Hindlimb muscle (tissue), 1 donor: ENCODE measurements at places on chromosomes 6 and 20.

DNA sequence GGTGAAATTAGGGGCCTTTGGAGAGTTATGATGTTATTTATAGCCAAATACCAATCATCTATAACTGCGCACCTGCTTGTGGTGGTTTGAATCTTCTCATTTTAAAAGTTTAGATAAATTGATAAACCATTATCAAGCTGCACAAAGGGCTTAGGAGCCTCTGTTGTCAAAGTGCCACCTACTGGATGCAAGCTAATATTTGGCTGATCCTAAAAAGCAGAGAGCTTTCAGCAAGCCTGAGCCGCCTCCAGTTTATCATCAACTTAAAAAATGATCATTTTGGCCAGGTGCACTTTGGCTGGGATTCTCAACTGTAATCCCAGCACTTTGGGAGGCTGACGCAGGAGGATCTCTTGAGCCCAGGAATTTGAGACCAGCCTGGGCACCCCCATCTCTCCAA lies 58.5 kb upstream of the ATXN1 start:
- no peak for DNase-seq

GRCh38 chr6:155219858-155220301 lies 43.9 kb upstream of the CLDN20 start:
- DNase-seq, result no peak

DNA sequence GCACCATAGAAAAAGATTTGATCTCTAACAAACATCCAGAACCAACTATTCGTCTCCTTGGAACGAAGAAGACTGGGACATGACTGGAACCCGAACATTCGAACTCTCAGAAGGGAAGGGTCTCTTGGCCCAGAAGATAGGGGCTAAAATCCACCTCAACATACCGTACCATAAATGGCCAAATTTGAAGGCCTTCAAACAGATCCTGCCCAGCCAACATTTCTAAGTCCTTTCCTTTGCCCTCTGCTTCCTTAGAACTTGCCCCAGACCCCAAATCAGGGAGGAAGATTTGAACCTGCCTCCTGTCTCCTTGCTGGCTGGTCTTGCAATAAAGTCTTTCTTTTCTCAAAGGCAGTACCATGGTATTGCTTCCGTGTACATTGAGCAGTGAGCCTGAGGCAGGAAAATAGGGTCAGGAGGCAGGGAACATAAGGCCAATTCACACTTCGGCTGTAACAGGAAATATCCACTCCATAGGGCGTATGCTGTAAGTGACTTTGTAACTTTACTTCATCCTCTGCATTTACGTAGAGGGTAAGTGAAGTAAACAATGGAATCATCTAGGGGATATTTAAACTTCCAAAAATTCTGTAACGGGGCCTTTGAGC lies 1.8 kb upstream of the PXDC1 start:
- no peak for DNase-seq

GRCh38 chr6:75210885-75211739 lies 5.3 kb upstream of the COL12A1 start:
- peak; percentile 75 for DNase-seq

- peak; percentile 84 for DNase-seq
Observed at GRCh38 chr6:112005013-112005371, 48.9 kb upstream of the CCN6 start.

DNA sequence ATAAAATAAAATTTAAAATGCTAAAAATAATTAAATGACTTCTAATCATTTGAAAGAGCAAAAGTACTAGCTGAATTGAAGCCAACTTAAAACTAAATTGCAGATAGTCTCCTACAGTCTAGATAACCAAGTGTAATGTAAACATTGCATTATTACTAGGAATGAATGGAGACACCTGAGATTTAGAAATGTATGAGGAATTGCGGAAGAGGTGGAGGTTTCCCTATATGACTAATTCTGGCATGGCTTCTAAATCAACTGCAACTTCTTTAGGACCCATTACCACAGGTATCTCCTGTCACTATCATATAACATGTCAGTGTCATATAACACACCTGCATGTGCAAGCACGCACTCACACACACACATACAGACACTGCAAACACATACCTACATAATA lies 13.2 kb upstream of the GPR6 start:
- no peak for DNase-seq

DNA sequence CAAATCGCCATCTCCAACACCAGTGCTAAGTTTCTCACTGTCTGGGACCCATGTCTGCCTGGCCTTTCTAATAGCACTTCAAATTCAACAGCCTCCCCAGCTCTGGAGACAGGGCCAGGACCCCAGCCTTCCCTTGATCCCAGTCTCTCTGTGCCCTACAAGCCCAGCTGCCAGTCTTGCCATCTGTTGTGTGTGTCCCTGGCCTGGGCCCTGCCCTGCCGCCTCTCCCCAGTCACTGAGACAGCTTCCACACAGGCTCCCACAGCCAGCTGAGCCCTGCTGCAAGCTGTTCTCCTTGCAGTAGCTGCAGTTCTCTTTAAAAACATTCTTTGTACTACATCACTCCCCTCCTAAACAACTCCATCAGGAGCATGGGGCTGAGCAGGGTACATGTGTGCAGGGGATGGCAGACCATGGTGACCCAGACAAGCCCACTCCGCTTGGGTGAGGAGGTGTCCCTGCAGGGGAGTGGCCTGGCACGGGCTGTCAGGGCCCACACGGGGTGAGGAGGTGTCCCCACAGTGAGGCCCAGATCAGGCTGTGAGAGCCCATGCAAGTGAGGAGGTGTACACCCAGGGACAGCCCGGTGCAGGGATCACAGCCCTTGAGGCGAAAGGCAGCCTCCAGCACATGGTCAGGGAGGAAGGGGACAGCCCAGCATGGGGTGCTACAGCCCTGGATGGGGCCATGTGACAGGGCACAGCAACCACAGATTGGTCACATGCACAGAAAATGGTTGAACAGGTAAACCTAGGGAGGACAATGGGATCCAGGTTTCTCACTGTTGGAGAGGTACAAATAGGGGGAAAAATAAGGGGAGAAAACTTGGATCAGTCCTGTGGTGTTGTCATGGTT lies 16.2 kb downstream of the CST7 start:
- DNase-seq, result no peak

DNA sequence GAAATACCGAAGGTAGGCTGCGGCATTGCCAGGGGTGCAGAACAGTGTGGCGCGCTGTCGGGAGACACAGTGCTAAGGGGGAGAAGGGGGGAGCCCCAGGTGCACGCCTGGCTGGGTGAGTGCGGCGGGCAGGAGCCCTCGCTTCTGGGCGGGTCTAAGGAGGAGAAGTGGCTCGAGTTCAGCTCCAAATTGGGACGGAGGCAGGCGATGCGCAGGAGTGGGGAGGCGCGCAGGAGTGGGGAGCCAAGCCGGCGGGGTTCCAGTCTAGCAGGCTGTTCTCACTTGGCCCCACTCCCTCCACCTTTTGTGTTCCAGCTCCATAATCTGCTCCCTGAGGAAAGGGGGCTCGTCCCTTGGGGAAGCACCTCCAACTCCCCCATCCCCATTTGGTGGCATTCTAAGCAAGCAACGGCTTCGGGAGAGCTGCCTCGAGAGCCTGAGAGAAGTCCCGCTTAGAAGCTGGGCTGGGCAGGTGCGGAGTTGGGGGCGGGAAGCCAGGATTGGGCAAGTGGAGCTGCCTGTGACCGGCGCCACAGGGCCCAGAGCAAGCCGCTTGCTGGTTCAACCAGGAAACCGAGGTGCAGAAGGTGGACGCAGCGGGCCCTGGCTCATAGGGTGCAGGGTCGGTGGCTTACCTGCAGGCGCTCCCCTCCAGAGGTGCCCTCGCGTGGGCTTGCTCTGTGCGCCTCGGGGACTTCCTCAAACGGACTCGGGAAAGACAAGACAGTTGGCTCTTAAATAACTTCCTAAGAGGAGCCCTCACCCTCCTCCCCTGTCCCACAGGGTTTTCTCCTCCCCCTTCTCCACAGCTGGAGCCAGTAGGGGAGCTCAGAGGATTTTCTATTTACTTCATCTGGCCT lies at the start of gene F13A1:
TSS of gene F13A1 (minus strand) at position 711 of the 860 bp plus-strand sequence. CDS start 1,998 bp downstream, outside the sequence.
- peak; percentile 34 for DNase-seq

GRCh38 chr20:9161311-9161710 lies 92.4 kb downstream of the PLCB4 start:
- DNase-seq, result no peak

GRCh38 chr6:106141441-106142237 lies 55.5 kb downstream of the PRDM1 start:
- DNase-seq, result no peak

DNA sequence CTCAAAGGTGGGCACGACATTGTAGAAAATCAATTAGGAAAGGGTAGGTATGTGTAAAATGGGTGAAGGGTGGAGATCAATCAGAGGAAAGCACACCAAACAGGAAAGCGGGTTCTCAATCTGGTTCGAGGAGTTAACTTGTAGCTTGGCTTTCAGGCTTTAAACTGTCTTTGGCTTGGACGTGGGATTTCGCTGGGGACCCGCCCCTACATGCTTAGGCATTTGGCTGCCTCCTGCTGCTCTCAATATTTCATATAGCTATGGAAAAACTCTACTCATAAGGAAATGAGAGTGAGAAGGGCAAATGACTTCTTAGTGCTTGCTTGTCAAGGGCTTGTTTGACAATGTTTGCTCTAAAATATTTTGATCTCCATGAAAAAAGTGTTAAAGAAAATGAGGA lies 38.1 kb upstream of the PDE7B start:
- peak; percentile 42 for DNase-seq

- DNase-seq, result no peak
Observed at GRCh38 chr6:21137700-21138335, 455.7 kb upstream of the SOX4 start.

DNA sequence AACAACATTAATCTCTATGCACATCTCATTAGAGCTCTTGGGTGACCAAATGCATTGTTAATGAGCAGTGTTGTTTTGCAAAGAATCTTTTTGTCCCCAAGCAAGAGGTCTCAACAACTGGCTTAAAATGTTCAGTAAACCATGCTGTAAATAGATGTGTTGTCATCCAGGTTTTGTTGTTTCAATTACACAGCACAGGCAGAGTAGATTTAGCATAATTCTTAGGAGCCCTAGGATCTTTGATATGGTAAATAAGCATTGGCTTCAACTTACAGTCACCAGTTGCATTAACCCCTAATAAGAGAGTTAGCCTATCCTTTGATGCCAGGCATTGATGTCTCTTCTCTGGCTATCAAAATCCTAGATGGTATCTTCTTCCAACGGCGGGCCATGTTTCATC lies 23.3 kb downstream of the NUP153 start:
- DNase-seq, result no peak

- no peak for DNase-seq
Observed at GRCh38 chr20:7161690-7162089, 394.2 kb downstream of the BMP2 start.

GRCh38 chr20:38723017-38723847 lies 1.1 kb upstream of the SLC32A1 start:
- no peak for DNase-seq

DNA sequence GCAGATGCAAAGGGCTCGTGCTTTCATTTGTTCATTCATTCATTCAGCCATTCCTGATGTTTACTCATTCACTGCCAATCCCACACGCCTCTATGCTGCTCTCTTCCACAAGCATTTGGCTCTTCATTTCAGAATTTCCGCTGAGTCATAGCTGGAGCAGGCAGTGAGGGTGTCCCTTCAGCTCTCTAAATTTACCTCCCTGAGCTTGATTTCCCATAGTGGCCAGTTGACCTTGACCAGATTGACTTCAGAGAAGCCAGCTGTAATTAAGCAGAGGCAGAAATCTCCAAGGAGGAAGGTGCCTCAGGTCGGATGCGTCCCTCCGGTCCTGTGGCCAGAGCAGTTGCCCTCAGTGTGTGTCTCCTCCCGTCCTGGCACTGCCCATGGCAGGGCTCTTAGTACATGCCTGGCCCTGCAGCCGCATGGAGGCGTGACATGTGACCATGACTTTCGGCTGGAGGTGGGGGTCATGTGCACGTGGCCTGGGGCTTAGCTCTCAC lies 267.2 kb upstream of the ECI2 start:
- DNase-seq, result peak; percentile 58

DNA sequence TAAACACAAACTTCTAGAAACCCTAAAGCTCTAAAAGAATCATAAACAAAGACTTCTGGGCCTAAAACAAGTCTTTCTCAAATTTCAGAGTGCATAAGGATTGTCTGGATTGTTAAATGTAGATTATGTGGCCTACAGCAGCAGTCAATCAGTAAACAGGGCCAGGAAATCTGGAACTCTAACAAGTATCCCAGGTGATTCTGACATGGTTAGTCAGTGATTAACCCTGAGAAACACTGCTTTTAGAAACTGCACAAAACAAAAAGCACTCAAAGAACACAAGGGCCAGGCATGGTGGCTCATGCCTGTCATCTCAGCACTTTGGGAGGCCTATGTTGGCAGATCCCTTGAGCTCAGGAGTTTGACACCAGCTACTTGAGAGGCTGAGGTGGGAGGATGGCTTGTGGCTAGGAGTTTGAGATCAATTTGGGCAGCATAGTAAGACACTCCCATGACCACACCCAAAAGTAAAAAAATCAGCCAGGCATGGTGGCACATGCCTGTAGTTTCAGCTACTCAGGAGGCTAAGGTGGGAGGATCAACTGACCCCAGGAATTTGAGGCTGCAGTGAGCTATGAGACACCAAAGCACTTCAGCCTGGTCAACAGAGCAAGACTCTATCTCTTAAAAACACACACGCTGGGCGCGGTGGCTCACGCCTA lies 5.9 kb downstream of the MED20 start:
- no peak for DNase-seq

DNA sequence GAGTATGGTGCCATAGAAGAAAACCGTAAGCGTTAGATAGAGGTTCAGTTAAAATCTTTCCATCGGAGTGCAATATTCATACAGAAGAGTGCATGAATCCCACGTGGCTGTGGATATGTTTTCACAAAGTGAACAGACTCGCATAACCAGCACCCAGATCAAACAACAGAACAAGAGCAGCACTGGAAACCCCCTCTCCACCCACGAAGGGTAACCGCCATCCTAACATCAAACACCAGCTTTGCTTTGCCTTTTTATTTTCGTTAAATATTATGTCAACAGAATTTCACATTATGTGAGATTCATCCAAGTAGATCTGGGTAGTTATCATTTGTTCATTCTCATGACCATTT lies 4.7 kb downstream of the GTSF1L start:
- DNase-seq, result no peak

- no peak for DNase-seq
Observed at GRCh38 chr6:15511248-15512125, 151.3 kb downstream of the DTNBP1 start.

DNA sequence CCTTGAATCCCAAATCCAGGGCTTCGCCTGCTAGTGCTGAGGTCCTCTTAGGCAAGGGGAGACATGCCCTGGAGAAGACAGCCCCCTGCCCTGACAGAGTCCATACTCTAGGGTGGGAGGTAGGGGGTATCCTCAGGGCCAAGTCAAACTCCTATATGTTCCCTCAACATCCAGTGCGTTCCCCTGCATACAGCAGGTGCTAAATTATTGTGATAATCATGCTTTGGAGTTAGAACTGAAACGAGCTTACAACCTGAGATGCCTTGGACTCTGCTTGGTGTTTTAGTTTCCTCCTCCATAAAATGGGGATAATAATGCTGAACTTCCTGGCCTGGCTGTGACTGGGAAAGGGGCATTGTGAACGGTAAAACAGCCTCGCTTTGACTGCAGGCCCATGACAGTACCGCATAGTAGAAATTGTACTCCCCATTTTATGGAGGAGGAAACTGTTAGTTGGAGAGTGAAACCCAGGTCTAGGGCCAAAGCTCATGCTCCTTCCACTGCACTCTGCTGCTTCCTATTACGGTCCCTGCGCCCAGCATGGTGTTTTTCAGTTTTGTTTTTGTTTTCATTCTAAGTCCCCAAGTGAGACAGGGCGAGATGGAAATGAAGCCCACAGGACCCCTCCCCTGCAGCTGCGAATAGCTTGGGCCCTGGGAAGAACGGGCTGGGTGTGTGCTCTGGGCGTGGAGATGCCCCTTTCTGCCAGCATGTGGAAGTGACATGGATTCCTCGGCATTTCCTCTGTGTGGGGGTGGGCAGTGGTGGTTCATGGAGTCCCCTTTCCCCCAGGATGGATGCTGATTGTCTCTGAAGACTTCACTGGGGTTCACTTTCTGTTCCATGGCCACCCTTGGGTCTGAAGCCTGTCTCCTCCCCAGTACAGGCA lies 162.5 kb downstream of the VEGFA start:
- no peak for DNase-seq
